ENCODE measurements at places on chromosomes 7 and 10.

- no peak for DNase-seq
Measured at GRCh38 chr7:158424011-158424410, 163.6 kb downstream of the PTPRN2 start.

GRCh38 chr10:119360181-119360921 is 153.0 kb downstream of the GRK5 start:
- DNase-seq, result no peak

DNA sequence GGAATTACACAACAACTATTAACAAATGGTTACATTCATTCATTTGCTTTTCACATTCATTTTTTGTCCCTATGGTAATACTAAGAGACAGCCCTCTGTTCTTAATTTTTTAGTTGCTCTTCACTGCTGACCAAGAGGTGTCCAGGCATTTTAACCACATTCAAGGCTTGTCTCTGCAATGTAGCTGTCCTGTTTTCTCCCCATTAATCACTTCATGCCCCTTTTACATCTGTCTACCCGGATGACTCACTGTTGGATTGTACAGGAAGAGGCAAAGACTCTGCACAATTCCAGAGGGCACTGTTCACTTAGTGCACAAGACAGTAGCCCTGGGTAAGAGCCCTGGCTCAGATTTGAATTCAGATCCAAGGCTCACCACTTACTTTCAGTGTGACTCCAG is 168.5 kb downstream of the NOC3L start:
- DNase-seq, result no peak

GRCh38 chr7:41679566-41679965 is 23.3 kb downstream of the INHBA start:
- DNase-seq, result no peak

DNA sequence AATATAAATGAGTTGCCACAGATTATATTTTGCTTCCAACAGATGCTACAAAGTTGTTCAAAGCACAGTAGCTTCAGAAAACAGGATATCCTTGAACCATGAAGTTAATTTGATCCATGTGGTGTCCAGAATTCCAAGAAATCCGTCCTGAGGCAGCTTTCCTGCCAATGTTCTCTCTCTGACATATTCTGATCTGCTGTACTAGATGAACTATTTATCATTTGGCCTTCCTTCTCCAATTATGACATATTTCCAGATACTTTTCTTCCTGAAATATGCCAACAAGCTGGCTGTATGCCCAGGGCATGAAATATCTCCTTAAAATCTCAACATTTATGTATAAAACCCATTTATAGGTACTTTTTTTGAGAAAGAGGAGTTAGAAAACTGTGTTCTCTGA is 141.1 kb downstream of the SPAG6 start:
- DNase-seq, result no peak

GRCh38 chr7:157568106-157568769 is 231.4 kb downstream of the DNAJB6 start:
- no peak for DNase-seq

GRCh38 chr7:131792311-131792710 is 235.9 kb upstream of the PODXL start:
- DNase-seq, result no peak

DNA sequence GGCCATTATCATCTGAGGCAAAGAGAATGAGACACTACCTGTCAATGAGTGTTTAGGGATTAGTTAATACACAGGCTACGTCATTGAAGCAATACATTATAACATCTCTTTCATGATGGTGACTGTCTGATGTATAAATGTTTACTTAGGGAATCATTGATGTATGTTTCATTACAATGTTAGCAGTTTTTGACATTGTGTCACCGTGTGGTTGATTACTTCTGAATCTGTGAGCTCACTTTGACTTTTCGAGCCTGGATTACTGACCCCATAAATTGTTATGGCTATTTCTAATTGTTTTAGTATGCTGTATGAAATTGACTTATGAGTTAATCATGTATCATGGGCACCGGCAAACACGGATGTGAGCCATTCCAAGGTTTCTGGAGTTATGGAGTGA is 494.0 kb downstream of the MAGI2 start:
- DNase-seq, result no peak

DNA sequence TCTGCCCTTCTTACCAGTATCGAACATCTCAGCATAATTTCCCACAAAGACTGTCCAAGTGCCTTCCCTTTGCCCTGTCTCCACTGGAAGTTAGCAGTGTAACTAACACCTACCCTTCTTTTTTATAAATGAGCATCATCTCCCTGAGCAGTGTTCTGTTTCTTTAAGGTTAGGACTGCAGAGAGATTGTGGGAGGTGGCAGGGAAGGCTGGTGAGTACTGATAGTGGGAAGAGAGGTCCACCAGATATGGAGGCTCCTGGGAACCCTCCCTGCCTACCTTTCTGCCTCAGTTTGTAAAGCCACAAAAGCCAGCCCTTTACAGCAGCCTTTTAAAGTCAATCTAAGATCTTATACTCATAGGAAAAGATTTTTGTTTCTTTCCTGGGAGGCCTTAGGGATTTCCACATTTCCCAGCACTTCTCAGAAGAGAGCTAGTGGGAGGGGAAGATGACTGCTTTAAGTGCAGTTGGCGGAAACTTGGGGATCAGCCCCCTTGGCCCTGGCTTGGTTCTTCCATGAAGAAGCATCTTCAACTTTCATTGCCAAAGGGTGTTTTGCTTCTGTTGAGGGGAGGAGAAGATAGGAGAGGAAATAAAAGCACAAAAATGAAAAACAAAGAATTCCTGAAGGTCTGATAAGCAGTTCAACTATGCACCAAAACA is 36.6 kb upstream of the CALD1 start:
- no peak for DNase-seq

GRCh38 chr7:16758631-16759611 is 5.4 kb downstream of the TSPAN13 start:
- DNase-seq, result no peak

DNA sequence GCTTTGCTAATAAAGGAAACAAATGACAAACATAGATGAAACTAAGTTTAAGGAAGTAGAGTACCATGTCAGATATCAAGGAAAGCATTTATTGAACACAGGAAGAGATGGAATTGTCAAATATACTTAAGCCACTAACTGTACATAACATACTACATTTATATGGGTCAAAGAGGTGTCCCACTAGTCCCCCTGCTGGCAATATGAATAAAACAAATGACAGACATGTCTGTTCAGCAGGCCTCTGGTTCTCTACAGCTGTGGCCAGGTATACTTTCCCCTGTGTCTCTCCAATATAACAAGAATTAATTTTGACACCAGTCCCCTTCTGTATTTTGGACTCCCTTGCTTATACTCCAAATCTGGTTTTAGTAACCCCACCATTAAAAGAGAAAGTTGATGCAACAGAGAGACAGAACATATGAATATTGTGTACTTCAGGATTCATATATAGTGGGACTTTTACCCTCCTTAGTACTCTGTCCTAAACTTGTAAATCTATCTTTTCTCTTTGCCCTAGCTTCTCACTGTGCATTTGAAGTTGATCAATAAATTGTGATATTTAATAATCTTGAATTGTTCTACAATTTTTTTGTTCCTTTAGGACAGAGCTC is 42.9 kb downstream of the CD36 start:
- DNase-seq, result no peak

GRCh38 chr7:130712416-130712815 is 21.6 kb downstream of the KLF14 start:
- DNase-seq, result no peak

DNA sequence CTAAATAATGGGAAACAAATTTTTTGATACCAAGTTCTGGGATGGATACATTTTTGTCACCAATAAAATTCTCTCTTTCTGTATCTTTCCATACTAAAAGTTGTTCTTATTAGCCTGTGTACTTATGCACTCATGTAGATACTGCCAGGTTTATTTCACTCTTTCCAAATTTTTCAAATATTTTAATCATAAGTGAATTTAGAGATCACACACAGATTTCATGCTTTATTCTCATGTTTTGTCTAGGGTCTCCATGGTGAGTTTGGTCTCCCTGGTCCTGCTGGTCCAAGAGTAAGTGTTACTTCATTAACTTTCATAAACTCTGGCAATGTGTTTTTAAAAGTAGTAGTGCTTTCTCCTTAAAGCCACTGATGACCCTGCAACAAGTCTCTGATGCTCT is 20.3 kb downstream of the COL1A2 start:
- no peak for DNase-seq

DNA sequence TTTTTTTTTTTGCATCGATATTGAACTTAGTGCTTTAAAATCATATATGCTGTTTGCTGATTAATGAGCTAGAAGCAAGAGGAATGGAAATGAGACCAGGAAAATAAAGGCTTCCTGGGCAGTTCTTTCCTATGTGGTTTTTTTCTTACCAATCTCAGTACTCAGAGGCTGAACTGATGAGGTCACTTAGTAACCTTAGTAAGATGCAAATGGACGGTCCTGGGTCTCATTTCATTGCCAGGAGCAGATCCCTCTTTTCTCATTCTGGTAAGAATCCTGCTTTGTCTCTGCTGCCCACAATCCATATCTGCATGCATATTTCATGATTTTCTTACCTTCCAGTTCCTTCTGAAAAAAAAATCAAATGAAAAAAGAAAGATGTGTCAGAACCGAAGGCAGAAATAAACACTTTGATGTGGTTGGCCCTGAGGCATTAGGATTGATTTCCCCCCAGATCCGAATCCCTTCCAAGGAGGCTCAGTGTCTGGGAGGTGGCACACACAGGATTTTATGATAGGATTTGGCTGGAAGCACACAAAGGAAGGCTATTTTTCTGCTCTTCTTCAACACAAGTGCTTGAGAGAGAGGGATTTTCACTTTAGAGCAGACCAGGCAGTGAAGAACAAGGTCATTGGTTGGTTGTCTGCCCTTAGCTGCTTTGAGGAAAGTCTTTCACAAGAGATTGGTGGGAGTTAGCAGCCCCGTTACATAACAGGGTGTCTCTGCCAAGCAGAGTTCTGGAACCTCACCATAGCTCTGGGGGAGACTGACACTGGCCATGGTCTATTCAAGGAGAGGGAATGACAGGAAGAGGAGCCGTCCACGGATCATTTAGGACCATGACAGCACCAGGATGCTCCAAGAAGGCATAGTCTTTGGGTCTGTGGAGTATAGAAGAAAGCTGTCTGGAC is 150.0 kb downstream of the CAMK1D start:
- no peak for DNase-seq

DNA sequence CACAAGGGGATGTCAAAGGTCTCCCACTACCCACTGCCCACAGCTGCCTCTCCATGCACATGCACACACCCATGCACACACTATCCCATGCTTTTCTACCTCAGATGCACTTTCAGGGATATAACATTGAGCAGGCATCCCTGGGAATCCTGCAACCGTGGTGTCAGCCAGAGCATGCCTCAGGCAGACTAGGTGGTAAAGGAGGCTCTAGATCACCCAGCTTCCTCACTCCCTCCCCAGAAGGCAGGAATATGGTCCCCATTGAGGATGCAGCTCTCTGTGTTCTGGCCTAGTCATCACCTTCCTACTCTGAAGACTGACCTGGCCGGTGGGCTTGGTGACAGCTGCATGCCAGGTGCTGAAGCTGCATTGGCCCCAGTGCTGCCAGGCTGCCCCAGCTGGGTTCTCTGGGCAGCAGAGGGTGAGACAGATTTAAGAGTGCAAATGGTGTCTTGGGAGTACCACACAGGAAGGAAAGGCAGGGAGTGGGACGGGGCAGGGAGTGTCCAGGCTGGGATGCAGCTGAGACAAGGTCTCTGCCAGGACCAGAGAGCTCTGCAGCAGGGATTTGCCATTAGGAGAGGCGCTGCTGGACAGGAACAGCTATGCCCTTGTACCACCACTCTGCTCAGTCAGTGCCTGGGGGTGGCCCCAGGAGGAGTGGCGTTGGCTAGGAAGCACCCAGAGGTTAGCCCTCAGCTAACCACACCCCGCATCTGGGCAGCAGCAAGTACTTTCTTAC is 53.4 kb upstream of the GDF10 start:
- no peak for DNase-seq

GRCh38 chr10:97140902-97141745 is 44.6 kb downstream of the SLIT1 start:
- no peak for DNase-seq

- DNase-seq, result no peak
Measured at GRCh38 chr10:90175161-90175681, 473.8 kb downstream of the KIF20B start.

DNA sequence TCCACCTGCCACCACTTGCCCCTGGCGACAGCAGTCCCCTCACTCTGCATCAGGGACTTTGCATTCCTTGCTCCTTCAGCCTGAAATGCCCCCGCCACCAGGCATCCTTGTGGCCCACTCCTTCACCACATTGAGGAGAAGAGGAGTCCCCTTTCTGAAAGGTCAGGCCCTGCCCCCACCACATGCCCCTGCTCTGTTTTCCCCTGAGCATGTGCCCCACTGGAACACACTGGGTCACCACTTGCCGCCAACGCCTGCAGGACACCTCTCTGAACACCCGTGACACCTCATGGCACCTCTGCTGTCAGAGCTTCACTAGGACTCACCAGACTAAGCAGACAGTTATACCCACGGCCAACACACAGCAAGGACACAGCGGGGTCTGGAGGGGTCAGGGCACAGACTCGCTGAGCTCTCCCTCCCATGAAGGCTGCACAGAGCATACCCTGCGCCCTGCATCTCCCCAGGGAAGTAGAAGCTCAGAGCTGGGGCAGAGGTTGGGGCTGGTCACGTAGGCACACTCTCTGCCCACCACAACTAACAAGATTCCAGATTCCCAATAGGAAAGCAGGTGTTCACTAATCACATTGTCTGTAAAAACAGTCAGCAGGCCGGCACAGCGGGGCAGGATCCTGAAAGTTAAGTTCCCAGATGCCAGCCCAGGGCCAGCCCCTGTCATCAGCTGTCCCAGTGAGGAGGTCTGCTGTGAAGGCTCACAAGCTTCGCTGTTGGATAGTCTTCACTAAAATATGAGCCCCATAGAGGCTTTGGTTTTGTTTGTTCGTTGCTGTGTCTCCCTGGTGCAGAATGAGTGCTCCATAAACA is 5.8 kb upstream of the AOC1 start:
- DNase-seq, result no peak

DNA sequence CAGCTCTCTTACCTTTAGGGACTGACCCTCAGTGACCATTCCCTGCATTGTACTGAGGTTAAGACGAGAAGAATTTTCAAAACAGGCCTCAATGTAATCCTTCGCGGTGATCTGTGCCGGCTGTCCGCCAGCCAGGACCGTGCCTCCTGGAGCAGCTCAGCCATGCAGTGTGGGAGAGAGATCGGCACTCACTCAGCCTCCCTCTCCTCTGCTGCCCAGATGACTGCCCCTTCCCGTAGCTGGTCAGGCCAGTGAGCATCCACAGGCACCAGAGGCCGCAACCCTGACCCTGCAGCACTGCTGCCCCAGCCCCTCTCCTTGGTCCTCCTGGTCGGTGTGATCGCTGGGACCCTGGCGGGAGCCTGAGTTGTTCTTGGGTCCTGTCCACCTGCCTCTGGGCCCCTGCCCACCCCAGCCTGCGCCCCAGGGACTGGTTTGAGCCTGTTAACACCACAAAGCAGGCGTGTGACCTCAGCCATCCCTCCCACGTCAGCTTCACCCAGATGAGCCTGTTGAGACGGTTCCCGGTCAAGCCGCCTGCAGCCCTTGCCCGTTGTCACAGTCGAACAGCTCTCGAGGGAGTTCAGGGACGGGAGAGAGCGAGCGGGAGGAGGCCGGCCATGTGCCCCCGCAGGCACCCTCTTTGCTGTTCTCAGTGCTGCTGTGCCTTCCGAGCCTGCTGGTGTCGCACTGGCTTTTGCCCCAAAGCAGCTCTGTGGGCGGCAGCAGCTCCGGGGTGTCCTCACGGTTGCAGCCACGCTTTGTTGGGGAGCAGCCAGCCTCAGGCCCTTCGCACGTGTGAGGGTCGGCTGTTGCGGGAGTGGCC is 37.2 kb downstream of the NKX6-2 start:
- DNase-seq, result no peak

GRCh38 chr10:120999868-121000267 is 148.7 kb downstream of the WDR11 start:
- DNase-seq, result no peak
